CD4-positive, alpha-beta T cell (primary cell): ENCODE measurements at places on chromosomes 16 and 17. TPM values are rescaled to one million over a fixed set of nuclear protein-coding genes. Genes with fewer than 3 reads are reported as not detected.

DPEP3 gene
- 0.53 TPM for total RNA-seq

CFAP119 gene
- 1.7 TPM for total RNA-seq

GRCh38 chr16:82639666-82640336 is 13.0 kb downstream of the CDH13 start:
- H3K27ac ChIP-seq, result no peak overlapping the region
- H3K36me3 ChIP-seq, result no peaks in the 10 kb centered on the region
- no peaks in the 10 kb centered on the region for H3K27me3 ChIP-seq
- no peaks in the 10 kb centered on the region for H3K4me1 ChIP-seq

DNA sequence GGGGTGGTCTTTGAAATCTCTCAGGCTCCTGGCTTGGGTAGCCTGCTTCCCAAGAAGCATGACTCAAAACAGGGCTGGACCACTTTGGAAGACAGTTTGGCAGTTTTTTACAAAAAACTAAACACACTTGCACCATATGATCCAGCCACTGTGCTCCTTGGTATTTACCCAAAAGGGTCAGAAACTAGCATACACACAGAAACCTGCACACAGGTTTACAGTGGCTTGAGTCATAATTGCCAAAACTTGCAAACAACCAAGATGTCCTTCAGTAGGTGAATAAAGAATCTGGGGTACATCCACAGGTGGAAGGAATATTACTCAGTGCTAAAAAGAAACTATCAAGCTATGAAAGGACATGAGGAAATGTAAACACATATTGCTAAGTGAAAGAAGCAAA is 323.2 kb upstream of the CDH5 start:
- H3K4me1 ChIP-seq, result no peaks in the 10 kb centered on the region
- H3K4me3 ChIP-seq, result no peak overlapping the region
- no peaks in the 10 kb centered on the region for H3K27me3 ChIP-seq
- no peaks in the 10 kb centered on the region for H3K36me3 ChIP-seq

DNA sequence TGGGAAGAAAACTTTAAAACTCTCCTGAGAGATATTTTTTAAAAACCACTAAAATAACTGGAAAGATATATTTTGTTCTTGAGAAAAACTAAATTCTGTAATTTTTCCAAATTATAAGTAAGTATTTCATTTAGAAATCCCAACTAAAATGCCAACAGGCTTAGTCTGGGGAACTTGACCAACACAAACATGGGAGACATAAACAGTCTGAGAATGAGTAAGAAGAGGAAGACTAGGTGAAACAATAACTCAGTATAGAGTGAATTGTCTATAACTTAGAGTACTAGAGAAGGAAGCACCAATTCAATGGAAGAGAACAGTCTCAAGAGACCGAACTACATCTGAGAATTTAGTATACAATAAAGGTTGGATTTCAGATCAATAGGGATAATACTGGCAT is 2.9 kb downstream of the CMTM1 start:
- H3K4me1 ChIP-seq, result no peaks in the 10 kb centered on the region
- H3K36me3 ChIP-seq, result peaks cover 29% of the 10 kb centered on the region
- no peaks in the 10 kb centered on the region for H3K27me3 ChIP-seq
- DNase-seq, result no peak
- no peak overlapping the region for H3K4me3 ChIP-seq

DNA sequence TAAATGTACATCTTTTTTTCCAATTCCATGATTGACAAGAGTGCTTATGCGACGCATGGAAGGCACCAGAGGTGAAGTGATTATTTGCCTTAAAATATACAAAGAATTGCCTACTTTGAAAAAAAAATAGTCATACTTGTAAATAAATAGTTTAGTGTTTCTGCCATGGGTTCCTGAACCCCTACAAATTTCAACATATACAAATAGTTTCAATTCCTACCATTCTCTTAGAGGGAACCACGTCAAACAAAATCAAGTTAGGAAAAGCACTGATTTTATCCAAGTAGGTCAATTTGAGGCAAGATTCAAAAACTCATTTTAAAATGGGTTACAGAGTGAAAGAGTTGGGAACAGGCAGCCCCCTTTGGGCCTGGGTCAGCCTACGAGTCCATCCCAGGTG is 11.7 kb downstream of the CMTM3 start:
- H3K36me3 ChIP-seq, result peaks cover 25% of the 10 kb centered on the region
- no peaks in the 10 kb centered on the region for H3K4me1 ChIP-seq
- H3K27me3 ChIP-seq, result no peaks in the 10 kb centered on the region
- DNase-seq, result no peak

GRCh38 chr17:76474894-76475293 is 7.5 kb downstream of the AANAT start:
- H3K4me1 ChIP-seq, result no peaks in the 10 kb centered on the region
- no peak overlapping the region for H3K4me3 ChIP-seq
- no peak for DNase-seq
